ENCODE measurements at places on chromosomes 16 and 17. TPM values are rescaled to one million over a fixed set of nuclear protein-coding genes. Genes with fewer than 3 reads are reported as not detected.

GRCh38 chr17:74250324-74250995 lies 23.6 kb upstream of the DNAI2 start:
- DNase-seq, result no peak
- H3K4me1 ChIP-seq, result peaks cover 4% of the 10 kb centered on the region
- H3K4me3 ChIP-seq, result no peak overlapping the region
- no peaks in the 10 kb centered on the region for H3K27me3 ChIP-seq
- no peaks in the 10 kb centered on the region for H3K36me3 ChIP-seq

GRCh38 chr17:83155128-83156121 lies 76.0 kb downstream of the METRNL start:
- no peaks in the 10 kb centered on the region for H3K27me3 ChIP-seq
- no peaks in the 10 kb centered on the region for H3K4me1 ChIP-seq
- no peak overlapping the region for H3K4me3 ChIP-seq
- DNase-seq, result no peak

DNA sequence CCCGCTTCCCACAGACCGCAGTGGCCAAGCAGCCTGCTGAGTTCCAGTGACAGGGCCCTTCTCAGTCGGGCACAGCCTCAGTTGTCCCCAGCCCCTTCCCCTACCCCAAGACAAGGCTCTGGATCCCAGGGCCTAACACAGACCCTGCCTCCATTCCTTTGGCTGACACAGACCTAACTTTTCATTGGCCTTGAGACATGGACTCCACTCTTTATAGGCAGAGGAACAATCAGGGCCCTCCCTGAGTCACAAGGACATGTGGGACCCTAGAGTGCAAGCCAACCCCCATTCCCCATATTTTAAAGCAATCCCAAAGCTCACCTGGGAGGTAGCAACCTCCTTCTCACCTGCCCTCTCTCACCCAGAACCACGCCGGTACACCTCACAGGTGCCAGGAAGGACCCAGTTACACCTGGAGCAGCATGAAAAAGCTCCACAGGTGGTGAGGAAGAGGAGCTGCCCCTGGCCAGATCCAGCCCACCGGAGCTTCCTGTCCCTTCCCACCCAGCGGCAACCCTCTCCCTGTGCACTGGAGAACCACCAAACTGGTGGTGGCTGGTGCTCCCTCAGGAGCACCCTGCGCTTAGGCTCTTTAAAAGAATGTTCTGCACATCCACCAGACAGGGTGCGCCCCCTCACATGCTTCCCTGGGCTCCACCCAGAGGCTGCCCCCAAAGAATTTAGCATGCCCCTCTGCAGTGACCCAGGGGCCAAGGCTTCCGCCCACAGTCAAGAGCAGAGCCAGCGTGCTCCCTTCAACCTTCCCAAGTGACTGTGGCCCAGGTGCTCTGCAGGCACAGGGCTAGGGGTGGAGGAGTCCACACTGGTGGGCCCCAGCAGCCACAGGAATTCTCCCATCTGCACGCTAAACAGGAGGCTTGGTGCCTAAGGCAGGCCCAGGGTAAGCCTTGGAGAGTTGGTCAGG lies 3.4 kb downstream of the MNT start:
- no peak for DNase-seq
- H3K27me3 ChIP-seq, result no peaks in the 10 kb centered on the region
- peak overlapping the region; percentile 70 for H3K27ac ChIP-seq

CD300H gene
- not detected for total RNA-seq

SLC16A5 gene
- total RNA-seq, result 17.1 TPM

All from H1 (cell line).